MM.1S (cell line): ENCODE measurements at places on chromosomes 16 and 17.

GRCh38 chr16:253833-254232 lies 19.2 kb downstream of the FAM234A start:
- DNase-seq = no peak

GRCh38 chr16:77660311-77660710 lies 62.0 kb upstream of the NUDT7 start:
- DNase-seq = no peak

GRCh38 chr17:76672270-76672851 lies 28.8 kb upstream of the ST6GALNAC1 start:
- DNase-seq = peak; percentile 36

DNA sequence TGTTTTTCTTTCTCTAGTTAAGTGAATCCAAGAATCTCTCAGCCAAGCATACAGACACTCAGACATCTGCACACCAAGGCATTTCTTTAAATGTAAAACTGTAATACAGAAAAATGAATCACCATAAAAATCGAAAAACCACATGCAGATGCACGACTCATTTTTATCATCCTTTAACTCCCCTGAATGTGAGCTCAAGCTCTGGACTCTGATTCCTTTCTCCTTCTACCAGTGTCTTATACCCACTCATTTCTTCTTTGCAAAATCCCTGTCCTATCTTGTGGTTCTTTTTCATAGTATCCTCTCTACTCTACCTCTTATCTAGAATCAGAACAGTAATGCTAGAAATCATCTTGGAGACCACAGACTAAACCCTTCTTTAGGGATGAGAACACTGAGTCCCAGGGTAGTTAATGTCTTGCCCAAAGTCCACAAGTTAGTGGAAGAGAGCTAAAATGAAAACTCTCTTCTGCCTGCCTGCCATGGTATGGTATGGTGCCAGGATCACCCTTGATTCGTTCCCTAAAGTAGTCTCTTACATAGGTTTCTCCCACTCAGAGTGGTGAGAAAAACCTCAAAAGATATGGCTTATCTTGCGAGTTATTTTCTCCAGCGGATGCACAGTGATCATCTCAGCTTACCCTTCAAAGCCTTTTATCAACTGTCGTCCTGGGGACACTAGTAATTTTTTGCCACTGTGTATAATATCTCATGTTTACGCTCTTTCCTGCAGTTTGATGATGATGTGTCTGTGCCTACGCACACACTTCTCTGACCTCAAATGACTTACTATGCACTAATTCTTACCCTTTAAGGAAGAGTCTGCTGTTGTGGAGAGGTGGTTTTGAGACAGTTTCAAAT lies 30.2 kb downstream of the BRD7 start:
- DNase-seq = no peak

DNA sequence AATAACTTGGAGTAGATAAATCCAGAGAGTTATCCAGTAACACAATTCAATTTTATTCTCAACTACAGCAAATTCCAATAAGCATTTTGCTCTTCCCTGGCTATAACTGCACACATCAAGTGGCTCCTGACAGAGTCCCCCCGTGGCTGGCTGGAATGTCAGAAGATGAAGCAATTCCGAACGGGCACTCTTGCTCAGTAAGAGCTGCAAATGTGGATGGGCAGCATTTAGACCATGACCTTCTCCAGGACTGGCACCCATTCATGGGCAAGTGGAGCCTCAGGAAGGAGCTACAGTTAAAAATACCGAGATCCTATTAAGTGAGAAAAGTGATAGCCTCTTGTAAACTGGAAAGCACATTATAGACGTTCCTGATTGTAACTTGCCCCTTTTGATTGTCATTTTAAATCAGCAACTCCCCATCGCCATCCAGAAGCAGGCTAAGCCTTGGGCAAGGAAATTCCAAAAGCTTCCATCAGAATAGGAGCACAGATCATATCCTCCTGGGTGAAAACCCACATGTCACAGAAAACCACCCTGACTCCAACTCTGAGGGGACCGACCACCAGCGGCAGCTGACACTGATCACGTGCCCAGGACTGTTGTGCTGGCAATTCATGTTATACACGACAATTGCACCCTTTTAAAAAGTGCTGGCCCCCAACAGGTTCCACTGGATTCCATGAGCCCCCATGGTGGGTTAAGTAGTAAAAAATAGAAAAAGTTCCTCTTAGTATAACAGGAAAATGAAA lies 7.1 kb downstream of the UBE2O start:
- DNase-seq = no peak

- DNase-seq = no peak
Observed at GRCh38 chr16:85793662-85794298, 5.6 kb downstream of the EMC8 start.

- peak; percentile 24 for DNase-seq
Observed at GRCh38 chr17:69733171-69734012, 318.9 kb downstream of the MAP2K6 start.

GRCh38 chr17:60720763-60721531 lies 43.3 kb downstream of the BCAS3 start:
- DNase-seq = peak; percentile 66

- no peak for DNase-seq
Observed at GRCh38 chr17:82866590-82867191, 26.9 kb upstream of the ZNF750 start.

DNA sequence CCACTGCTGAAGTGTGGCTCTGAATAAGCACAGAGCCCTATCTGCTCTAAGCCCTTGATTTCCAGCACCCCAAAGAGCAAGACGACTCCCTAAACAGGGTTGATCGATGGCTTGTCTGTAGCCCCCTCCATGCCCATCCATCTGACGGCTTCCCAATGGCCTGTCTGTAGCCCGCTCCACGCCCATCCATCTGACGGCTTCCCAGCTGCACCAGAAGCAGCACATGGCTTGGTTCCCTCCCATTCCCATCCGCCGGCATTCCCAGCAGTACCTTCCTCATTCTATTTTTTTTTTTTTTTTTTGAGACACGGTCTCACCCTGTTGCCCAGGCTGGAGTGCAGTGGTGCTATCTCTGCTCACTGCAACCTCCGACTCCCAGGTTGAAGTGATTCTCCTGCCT lies 64.5 kb downstream of the RBFOX3 start:
- DNase-seq = no peak

- no peak for DNase-seq
Observed at GRCh38 chr17:9878786-9879525, 26.1 kb downstream of the RCVRN start.

GRCh38 chr17:13636951-13637350 lies 35.2 kb upstream of the HS3ST3A1 start:
- DNase-seq = no peak

GRCh38 chr16:22189473-22190080 lies 16.5 kb upstream of the EEF2K start:
- peak; percentile 43 for DNase-seq

- DNase-seq = no peak
Observed at GRCh38 chr17:19868079-19868395, 301 bp upstream of the ULK2 start.

GRCh38 chr17:50477976-50478375 lies 684 bp upstream of the RSAD1 start:
- no peak for DNase-seq

DNA sequence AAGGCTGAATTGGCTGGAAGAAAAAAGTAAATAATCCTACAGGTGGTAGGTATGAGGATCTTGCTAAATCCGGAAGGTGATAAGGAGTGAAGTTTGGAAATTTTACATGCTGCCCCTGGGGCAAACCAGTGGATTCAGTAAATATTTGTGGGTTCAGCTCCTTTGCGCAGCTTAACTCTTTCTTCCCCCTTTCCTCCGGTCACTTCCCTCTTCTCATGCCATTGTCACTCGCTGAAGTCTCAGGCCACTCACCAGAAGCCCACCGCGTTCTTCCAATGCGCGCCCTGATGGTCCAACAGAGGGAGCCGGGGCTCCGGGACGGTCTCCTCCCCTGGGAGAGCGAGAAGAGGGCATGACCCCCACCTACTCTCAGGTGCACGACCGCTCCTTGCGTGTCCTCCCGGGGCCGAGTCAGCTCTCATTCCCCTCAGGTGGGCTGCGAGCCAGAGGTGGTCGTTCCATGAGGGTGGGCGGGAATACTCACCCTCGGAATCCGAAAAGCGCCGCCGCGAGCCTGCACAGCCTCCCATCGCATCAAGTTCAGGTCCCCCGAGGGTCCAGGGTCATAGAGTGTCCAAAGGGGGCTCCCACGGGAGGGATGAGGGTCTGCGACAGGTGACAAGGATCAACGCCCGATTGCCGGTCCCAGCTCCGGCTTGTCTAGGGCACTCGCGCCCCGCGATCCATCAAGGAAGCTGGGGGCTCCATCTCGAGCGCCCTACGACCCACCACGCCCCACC lies 474 bp downstream of the CLN3 start:
- peak; percentile 20 for DNase-seq

DNA sequence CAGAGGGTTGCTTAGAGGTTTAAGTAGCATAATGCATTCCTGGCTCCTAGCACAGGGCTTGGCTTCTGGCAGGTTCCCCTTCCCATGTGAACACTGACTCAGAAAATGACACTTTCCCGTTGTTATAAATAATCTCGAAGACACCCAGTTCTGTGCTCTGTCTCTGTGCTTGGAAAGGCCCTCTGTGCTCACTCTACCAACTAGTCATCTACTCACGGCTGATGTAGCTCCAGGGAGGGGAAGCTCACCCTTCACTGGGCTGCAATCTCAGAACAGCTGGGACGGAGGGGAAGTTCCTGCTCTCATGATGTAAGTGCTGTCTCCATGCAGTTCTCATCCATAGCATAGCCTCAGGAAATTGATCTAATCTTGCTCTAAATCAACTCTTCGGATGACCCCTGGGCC lies 230.5 kb upstream of the ASIC2 start:
- no peak for DNase-seq

- no peak for DNase-seq
Observed at GRCh38 chr16:88807626-88808453, 3.9 kb downstream of the APRT start.

DNA sequence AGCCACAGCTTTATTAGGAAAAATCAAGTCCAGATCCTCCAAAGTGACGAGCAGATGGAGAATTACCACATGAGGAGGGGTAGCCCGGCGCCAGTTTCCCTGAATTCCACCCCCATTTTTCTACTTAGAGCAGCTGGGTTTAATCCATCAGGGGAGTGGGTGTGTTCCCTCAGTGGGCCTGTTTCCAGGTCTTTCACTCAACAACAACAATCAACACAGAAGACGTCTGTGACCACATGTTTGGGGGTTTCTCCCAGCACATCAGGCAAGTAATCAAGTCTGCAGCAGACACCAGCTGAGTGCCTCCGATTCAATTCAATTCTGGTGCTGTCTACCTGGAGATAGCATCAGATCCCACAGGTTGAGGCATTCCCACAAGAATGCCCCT lies 6.8 kb downstream of the SLC6A2 start:
- DNase-seq = no peak

DNA sequence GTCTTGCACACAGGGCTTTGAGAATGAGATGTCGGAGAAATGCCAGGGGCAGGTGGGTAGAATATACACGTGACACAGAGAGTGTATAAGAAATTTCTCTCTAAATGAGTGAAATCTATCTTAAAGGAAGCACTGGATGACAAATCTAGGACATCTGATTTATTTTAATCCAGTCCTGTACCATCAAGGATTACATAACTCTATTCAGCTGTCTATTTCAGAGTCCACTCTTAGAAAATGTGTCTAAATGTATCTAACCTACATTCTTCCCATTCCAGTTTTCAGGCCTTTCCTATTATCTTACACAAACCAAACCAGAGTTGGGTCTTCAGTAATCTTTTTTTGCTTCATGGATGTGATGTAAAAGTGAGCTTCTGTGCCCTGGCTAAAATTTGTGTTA lies 181.9 kb downstream of the CNTNAP4 start:
- DNase-seq = no peak

GRCh38 chr17:15122857-15123256 lies 142.3 kb downstream of the PMP22 start:
- no peak for DNase-seq

DNA sequence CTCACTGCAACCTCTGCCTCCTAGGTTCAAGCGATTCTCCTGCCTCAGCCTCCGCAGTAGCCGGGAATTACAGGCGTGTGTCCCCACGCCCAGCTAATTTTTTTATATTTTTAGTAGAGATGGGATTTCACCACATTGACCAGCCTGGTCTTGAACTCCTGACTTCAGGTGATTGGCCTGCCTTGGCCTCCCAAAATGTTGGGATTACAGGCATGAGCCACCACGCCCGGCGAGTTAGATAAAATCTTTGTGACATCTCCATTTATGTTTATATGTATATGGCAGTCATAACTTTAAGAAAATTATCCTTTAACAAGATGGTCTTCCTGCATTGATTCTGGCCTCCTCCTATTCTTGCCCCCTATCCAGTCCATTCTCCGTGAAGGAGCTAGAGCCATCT lies 24.0 kb downstream of the CCDC42 start:
- no peak for DNase-seq

- no peak for DNase-seq
Observed at GRCh38 chr16:19645557-19645981, 72.5 kb downstream of the KNOP1 start.
